Heart right ventricle (tissue), 16 donors: ENCODE measurements at places on chromosomes 13 and 19. TPM values are rescaled to one million over a fixed set of nuclear protein-coding genes. Genes with fewer than 3 reads are reported as not detected.

KLF16 gene
- total RNA-seq = 5.9 TPM

CEACAM19 gene
- total RNA-seq = 3.3 TPM

- H3K4me3 ChIP-seq = no peak overlapping the region
- peaks cover 3% of the 10 kb centered on the region for H3K4me1 ChIP-seq
- no peaks in the 10 kb centered on the region for H3K27me3 ChIP-seq
- H3K36me3 ChIP-seq = peaks cover 69% of the 10 kb centered on the region
- H3K27ac ChIP-seq = no peak overlapping the region
Measured at GRCh38 chr13:52411629-52412028, 5.7 kb upstream of the THSD1 start.

CD70 gene
- not detected for total RNA-seq

DNA sequence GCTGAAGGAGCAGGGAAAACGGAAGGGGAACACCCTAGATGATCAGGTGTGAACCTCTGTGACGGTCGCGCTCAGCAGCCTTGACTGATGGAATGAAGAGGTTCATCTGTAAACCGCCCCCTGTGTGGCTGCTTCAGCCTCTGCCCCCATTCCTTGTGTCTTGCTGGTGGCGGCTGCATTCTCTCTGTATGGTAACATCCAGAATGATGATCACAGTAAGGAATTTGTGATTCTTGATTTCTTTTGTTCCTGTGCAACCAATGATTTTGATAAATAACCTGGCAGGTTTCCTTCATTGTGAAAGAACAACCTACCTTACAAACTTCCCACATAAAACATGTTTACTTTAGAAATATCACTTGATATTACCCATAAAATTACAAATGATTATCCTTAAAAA lies 118.7 kb upstream of the MCF2L start:
- peaks cover 38% of the 10 kb centered on the region for H3K36me3 ChIP-seq
- H3K4me3 ChIP-seq = no peak overlapping the region
- no peaks in the 10 kb centered on the region for H3K27me3 ChIP-seq
- H3K27ac ChIP-seq = no peak overlapping the region
- DNase-seq = no peak
- H3K4me1 ChIP-seq = no peaks in the 10 kb centered on the region

- peak overlapping the region; percentile 95 for H3K4me3 ChIP-seq
- H3K4me1 ChIP-seq = peaks cover 24% of the 10 kb centered on the region
- no peaks in the 10 kb centered on the region for H3K27me3 ChIP-seq
- no peak for DNase-seq
- no peaks in the 10 kb centered on the region for H3K36me3 ChIP-seq
- peak overlapping the region; percentile 84 for H3K27ac ChIP-seq
Measured at GRCh38 chr19:3556978-3557460, 367 bp downstream of the MFSD12 start.

GRCh38 chr19:41657157-41657556 lies 30.3 kb upstream of the CEACAM4 start:
- H3K27me3 ChIP-seq = no peaks in the 10 kb centered on the region
- H3K27ac ChIP-seq = no peak overlapping the region
- no peak overlapping the region for H3K4me3 ChIP-seq
- no peak for DNase-seq
- H3K4me1 ChIP-seq = no peaks in the 10 kb centered on the region

ZNF556 gene
- total RNA-seq = not detected

GRCh38 chr13:98478189-98479129 lies 98.4 kb downstream of the STK24 start:
- no peak for DNase-seq
- H3K27me3 ChIP-seq = no peaks in the 10 kb centered on the region
- H3K27ac ChIP-seq = no peak overlapping the region

- H3K36me3 ChIP-seq = no peaks in the 10 kb centered on the region
- no peaks in the 10 kb centered on the region for H3K27me3 ChIP-seq
- DNase-seq = no peak
- H3K4me1 ChIP-seq = no peaks in the 10 kb centered on the region
- H3K4me3 ChIP-seq = no peak overlapping the region
Measured at GRCh38 chr13:44347301-44347700, 26.3 kb upstream of the SERP2 start.

- no peak overlapping the region for H3K4me3 ChIP-seq
- H3K36me3 ChIP-seq = no peaks in the 10 kb centered on the region
- no peaks in the 10 kb centered on the region for H3K27me3 ChIP-seq
- DNase-seq = no peak
Measured at GRCh38 chr13:93345770-93346169, 119.2 kb downstream of the GPC6 start.

SHD gene
- 0.17 TPM for total RNA-seq

PCSK4 gene
- total RNA-seq = 0.38 TPM

GRCh38 chr19:18506101-18506930 lies 15.6 kb downstream of the ELL start:
- peaks cover 97% of the 10 kb centered on the region for H3K4me1 ChIP-seq
- peak overlapping the region; percentile 90 for H3K27ac ChIP-seq
- H3K4me3 ChIP-seq = no peak overlapping the region

GRCh38 chr13:28120317-28120716 lies 18.0 kb upstream of the PAN3 start:
- no peaks in the 10 kb centered on the region for H3K36me3 ChIP-seq
- H3K4me1 ChIP-seq = no peaks in the 10 kb centered on the region
- no peak overlapping the region for H3K27ac ChIP-seq
- H3K4me3 ChIP-seq = no peak overlapping the region
- H3K27me3 ChIP-seq = no peaks in the 10 kb centered on the region
- no peak for DNase-seq

KLK2 gene
- total RNA-seq = not detected

IGSF23 gene
- not detected for total RNA-seq

- no peaks in the 10 kb centered on the region for H3K36me3 ChIP-seq
- peaks cover 20% of the 10 kb centered on the region for H3K4me1 ChIP-seq
- no peak overlapping the region for H3K27ac ChIP-seq
Measured at GRCh38 chr19:18762125-18763023, 28.7 kb downstream of the COMP start.
